Mesenteric fat pad (tissue), 1 donor: ENCODE measurements at places on chromosomes 4 and X.
A peak's percentile ranks its signal among the peaks of the same experiment; 100 is the strongest.

- DNase-seq: no peak
Observed at GRCh38 chr4:140134746-140135425, 19.1 kb downstream of the MAML3 start.

GRCh38 chrX:54891573-54891972, 29.1 kb upstream of the TRO start:
- no peak for DNase-seq

DNA sequence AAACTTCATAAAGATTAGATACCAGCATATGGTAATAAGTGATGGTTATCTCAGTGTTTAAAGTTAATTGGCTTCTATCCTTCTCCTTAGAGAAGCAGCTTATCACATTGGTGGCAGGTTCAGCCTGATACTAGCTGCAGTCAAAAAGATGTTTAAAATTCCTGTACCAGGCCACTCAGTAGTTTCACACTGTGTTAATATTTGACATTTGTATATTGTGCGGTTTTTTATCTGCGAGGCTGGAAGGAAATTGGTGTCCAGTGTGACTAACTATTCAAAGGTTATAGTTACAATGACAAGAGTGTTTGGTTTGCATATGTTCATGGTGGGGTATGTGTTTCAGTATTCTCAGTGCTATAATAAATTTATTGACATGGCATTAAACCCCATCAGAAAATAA, 27.5 kb upstream of the TBC1D8B start:
- no peak for DNase-seq

DNA sequence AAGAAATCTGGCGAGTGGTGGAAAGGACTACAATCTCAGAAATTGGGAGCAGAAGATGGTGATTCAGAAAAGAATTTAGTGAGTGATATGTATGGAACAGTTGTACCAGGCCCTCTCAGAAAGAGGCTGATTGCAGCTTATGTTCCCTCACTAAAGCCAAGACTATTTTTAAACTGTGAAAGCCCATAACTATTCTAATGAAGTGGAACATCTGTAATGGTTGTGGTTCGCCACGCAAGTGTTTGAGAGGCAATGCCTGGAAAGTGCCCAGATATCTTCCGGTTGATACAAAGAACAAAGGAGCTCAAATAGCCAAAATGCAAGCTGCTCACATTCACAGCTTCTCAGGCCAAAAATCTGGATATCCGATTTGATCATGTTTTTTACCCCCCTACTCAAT, 1250.7 kb downstream of the RAPGEF2 start:
- DNase-seq: no peak

GRCh38 chr4:73822389-73822788, 14.1 kb upstream of the CXCL6 start:
- no peak for DNase-seq

DNA sequence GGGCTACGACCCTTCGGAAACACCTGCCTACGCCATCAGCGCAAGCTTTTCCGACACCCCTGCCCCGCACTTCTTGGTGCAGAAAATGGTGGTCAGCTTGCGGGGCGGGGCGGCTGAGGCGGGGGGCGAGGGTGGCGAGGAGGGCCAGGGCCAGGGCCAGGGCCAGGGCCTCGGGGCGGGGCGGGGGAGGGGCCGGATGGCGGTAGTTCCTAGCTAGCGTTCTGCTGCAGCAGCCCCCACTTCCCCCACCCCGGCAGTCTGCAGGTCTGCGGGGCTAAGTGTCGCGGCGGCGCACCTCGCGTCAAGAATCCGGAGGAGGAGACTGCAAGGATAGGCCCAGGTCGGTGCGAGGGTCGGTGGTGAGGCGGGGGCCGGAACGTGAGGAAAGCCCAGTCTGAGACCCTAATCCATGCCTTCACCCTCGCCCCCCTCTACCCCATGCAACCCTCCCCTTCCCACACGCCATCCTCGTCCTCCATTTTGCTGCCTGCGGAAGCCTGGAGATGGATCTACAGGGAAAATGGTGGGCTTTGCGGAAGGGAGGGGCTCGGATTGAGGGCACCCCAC, 600 bp downstream of the BEX4 start:
- no peak for DNase-seq

DNA sequence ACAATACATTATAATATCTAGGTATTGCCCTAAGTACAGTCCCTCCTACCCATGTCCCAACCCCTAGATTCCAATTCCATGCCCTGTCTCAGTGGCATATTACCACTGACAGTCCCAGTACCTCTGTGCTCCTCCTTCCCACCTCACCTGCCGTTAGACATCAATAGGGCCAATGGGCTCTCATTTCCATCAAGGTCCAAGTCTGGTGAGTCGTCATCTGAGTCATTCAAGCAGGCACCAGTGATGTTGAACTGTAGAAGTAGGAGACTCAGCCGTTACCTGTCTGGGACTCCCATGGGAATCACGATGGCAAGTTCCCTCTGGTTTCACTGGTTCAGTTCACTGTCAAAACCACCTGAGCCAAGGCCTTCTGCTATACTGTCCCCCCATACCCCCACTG, 51.7 kb downstream of the PHF8 start:
- DNase-seq: no peak

- no peak for DNase-seq
Observed at GRCh38 chrX:45353456-45353855, 152.8 kb upstream of the DIPK2B start.

GRCh38 chrX:96843566-96843965, 40.1 kb upstream of the RPA4 start:
- DNase-seq: no peak

DNA sequence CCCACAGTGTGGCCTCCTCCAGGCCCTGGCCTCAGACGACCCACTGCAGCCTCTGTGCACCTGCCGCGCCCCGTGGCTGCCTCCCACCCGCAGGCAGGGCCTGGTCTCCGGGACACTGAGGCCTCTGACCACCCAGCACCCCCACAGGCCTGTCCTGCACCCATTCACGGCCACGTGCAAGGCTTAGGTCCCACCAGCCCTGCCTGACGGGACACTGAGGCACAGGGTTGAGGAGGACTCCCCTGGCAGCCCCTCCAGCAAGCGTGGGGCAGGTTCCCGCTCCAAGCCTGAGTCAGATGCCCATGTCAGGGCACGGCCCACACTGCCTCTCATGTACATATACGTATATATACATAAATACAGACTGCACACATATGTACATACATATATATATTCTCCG, 23.5 kb downstream of the NELFA start:
- peak; percentile 87 for DNase-seq

- DNase-seq: no peak
Observed at GRCh38 chr4:38049545-38050170, 89.5 kb downstream of the PTTG2 start.

GRCh38 chrX:50402886-50403285, 67.7 kb downstream of the DGKK start:
- no peak for DNase-seq

DNA sequence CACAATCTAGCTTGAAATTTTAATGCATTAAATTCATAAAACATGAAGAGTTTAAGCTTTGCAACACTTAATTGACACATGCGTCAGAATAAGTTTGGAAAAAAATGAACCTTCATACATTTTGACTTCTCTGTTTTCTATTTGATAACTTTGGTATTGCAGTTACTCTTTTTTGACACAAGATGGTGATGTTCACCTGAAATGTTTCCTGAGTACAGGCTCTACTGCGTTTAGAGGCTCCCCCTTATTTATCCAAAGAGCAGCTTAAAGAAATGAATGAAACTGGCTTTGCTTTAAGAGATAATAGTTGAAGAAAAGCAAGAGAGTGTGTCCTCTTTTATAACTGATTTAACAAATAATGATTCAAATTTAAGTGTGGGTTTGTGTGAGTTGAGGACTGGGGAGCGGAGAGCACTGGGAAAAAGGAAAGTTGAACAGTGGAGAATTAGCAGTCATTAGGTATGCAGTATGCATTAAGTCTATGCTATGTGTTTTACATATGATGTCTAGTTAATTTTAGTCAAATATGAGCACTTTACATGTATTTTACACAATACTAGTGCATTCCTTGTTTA, 180.6 kb upstream of the NUDT6 start:
- no peak for DNase-seq

- no peak for DNase-seq
Observed at GRCh38 chr4:54277691-54278090, 48.6 kb downstream of the PDGFRA start.

GRCh38 chr4:101813604-101814003, 23.1 kb downstream of the BANK1 start:
- DNase-seq: no peak

DNA sequence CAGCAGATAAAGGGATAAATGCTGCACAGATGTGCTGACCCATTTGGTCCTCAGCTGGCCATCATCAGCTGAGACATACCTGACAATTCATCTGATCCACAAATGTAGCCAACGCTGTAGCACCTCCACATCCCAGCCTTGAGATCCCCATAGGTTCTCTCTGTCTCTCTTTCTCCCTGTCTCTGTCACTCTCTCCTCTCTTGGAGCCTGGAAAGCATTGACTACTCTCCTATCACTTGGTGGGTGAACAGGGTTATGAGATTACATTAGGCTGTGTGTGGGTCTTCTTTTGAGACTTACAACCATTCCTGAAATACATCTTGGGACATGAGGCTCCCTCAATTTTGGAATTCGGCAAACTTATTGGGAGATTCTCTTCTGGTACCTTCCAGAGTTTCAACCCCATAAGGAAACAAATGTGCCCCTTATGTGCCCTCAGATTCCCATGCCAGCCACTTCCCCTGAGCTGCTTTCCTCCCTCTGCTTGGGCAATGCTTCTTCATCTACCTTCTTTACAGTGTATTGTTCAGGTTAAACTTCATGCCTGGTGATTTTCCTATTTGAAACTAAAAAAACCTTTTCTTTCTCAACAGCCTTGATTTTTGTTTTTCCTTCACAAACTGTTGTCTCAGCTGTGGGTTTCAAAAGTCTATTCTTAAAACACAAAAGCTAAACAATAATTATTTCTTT, 29.1 kb upstream of the FGF2 start:
- DNase-seq: no peak

DNA sequence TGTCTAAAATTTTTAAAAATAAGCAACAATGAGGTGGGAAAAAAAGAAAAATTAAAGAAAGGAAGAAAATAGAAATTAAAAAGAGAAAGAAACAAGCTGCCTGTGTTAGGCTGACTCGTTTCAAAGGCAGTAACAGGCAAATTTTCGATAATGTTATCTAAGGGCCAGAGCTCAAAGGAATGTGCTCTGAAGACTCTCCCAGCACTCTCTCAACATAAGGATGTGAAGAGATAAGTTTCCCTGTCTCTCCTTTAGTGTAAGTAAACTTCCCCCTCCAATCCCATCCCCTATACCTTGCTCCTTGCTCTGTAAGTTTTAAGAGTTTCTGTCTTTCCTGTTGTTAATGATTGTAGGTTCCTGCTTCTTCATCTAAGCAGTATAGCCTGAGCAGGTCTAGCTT, 172.8 kb downstream of the TEX13C start:
- no peak for DNase-seq

- DNase-seq: no peak
Observed at GRCh38 chrX:96715481-96715880, 30.8 kb downstream of the DIAPH2 start.

- DNase-seq: no peak
Observed at GRCh38 chr4:141580523-141580922, 55.9 kb upstream of the IL15 start.

- DNase-seq: no peak
Observed at GRCh38 chrX:19096586-19096985, 25.7 kb downstream of the ADGRG2 start.

GRCh38 chrX:101602077-101602476, 15.7 kb downstream of the ARMCX6 start:
- DNase-seq: no peak

DNA sequence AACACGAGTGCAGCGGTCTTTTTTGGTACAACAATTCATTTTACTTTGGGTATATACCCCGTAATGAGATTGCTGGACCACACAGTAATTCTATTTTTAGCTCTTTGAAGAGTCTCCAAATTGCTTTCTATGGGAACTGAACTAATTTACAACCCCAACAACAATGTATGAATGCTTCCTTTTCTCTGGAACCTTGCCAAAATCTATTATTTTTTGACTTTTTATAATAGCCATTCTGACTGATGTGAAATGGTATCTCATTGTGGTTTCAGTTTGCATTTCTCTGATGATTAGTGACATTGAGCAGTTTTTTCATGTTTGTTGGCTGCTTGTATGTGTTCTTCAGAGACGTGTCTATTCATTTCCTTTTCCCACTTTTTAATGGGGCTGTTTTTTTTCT, 240.8 kb downstream of the STK32B start:
- no peak for DNase-seq

- DNase-seq: no peak
Observed at GRCh38 chrX:104695593-104695992, 129.6 kb downstream of the IL1RAPL2 start.

GRCh38 chr4:73740353-73740778, at the start of gene CXCL8:
Gene CXCL8, plus strand, starts transcription at chr4:73740569. Its CDS starts 90 bp downstream, at chr4:73740659.
- DNase-seq: no peak

DNA sequence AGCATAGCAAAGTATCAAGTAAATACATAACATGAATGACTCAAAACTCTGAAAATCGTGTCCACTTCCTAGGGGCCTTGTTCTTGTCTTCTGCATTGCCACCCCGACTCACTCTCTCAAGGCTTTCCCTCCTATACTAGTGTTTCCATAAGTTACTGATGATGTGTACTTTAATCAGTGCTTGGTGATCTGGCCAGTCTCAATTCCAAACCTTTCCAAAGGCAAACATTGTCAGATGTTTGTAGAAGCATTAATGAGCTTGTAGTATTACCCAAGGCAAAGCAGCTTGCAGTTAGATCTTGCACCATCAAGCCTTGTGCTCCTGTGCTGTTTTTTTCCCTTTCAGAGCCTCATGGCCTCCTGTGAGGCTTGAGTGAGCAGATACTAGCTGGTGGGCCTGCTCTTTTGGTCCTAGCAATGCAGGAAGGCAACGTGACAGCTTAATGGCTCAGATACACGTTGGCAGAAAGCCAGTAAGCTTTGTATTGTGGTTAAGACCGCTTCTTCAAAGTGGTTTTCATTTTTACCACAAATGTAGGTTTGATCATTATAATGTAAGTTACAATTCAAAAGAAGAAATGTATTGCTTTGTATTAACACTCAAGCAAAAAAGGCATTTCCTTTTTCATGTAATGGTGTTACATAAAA, 51.8 kb downstream of the RBPJ start:
- no peak for DNase-seq

- no peak for DNase-seq
Observed at GRCh38 chr4:113692809-113693411, 68.6 kb downstream of the CAMK2D start.

DNA sequence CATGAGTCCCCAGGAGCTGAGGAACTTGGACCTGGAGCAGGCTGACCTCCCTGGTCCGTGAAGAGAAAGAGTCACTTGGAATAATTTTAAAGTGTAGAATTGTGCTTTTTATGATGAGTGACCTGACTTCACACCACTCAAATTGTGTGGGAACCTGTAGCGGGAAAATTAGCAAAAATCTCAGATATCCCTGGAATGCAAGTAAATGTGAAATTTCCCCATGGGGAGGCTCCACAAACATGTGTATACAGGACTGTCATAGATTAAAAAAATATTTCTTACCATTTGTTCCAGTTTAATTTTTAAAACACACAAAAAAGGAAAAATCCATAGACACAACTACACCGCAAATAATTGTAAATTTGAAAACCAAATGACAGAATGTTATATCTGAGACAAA, 1079.6 kb upstream of the PABPC4L start:
- DNase-seq: no peak

GRCh38 chr4:140047786-140048185, 106.2 kb downstream of the MAML3 start:
- no peak for DNase-seq

- no peak for DNase-seq
Observed at GRCh38 chr4:109879636-109880314, 31.9 kb downstream of the LRIT3 start.
